Activated B cell treated with CpG ODN at 0.5 μM for 24 hours (primary cell): ENCODE measurements at places on chromosomes 4 and X.

GRCh38 chr4:119652998-119653397 lies 24.4 kb upstream of the PDE5A start:
- no peak for DNase-seq

- DNase-seq = no peak
Measured at GRCh38 chr4:14125375-14126129, 498.0 kb upstream of the BOD1L1 start.

DNA sequence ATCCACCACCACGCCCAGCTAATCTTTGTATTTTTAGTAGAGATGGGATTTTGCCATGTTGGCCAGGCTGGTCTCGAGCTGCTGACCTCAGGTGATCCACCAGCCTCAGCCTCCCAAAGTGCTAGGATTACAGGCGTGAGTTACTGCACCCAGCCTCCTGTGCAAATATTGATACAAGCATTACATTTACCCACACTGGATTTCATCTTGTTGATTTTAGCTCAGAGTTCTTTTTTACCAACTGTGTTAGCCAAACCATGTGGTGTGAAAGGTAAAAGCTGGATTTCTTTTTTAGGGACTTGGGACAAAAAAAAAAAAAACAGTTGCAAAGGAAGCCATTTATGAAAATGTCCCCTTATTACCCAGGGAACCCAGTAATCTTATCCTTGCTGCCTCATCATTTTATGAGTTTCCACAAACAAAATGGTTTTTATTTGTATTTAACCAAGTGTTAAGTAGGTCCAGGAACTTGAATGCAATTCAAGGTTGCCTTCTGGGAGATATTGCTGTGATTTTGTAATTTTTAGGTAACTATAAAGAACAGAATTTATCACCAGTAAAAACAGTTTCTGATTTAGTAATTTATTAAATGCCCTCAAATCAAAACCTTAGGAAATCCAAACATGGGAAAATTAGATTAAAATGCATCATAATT lies 202.5 kb downstream of the PALLD start:
- DNase-seq = no peak

DNA sequence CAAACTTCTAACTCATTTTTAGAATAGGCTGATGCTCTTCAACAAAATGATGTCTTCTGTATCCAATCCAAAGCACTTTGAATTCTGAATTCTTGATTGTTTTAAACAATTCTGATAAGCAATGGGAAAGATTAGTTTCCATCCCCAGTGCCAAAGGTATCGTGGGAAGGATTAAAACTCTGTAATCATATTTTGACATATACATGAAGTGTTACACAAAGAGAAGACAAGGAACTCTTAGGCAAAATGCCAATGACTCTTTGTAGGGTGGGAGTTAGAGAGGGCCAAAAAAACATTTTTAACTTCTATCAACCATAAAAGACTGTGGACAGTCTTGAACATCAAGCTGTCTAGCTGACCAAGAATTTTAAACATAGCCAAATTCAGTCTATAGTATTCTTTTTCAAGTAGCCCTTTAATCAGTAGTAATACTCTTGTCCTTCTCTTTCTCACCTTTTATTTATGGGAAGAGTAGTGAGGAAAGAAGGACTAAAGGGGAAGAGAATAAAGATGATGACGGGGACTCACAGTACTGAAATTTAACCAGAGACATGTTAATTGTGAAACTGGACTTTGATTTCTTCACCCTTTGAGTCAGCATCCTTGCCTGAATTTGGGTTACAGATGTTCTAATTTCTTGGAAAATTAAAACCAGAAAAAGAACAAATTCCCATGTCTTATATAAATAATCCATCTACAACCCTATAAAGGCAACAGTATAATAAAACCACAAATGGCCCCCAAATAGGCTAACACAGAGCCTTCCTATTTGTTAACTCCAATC lies 51.8 kb upstream of the VEGFD start:
- no peak for DNase-seq
